ENCODE measurements at places on chromosomes 6 and 20.

- DNase-seq = no peak
Measured at GRCh38 chr20:44728801-44729443, 13.8 kb downstream of the CCN5 start.

GRCh38 chr6:78132671-78133410 is 480.0 kb downstream of the MEI4 start:
- DNase-seq = no peak

GRCh38 chr6:27128311-27129094 is 119.0 kb upstream of the PRSS16 start:
- no peak for DNase-seq

DNA sequence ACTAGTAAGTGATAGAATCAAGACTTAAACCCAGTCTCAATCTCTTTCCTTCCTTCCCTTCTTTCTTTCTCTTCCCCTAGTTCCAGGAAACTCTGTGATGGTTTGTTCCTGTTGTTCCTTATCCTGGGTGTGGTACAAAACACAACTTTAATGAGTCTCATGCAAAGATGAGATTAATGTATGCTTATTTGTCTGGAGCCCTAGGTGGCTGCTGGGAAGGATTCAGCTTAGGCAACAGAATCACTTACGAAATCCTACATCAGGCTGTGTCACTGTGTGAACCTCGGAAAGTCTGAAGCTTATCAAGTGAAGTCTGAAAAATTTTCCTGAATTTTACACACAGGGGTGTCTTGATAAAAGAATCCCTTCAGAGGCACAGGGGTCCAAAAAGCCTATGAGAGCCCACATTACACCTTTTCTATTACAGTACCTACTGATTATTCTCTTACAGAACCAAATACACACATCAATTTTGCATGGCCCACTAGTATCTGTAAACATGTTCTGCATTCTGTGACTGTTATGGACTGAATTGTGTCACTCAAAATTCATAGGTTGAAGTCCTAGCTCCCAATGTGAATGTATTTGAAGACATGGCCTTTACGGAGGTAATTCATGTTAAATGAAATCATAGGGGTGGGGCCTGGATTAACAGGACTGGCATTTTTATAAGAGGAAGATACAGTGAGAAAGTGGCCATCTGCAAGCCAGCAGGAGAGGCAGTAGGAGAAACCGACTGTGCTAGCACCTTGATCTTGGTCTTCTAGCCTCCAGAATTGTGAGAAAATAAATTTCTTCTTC is 144.7 kb downstream of the MYB start:
- no peak for DNase-seq

- no peak for DNase-seq
Measured at GRCh38 chr6:34159844-34160243, 14.0 kb upstream of the GRM4 start.

DNA sequence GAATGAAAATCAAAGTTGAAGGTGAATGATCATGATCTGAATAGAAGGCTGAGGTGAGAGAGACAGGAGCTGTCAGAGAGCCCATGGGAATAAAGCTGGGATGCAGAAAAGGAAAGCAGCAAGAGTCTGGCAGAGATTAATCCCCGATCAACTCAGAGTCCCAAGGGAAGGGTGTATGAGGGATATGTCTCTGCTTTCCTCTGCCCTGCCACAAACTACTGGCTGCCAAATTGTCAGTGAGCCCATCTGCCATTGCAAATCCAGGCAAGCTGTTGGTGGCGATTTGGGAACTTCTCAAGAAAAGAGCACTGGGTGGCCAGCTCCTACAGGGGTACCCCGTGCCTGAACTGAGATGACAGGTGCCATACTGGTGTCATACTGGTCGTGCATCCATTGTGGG is 705.5 kb upstream of the MAN1A1 start:
- no peak for DNase-seq

DNA sequence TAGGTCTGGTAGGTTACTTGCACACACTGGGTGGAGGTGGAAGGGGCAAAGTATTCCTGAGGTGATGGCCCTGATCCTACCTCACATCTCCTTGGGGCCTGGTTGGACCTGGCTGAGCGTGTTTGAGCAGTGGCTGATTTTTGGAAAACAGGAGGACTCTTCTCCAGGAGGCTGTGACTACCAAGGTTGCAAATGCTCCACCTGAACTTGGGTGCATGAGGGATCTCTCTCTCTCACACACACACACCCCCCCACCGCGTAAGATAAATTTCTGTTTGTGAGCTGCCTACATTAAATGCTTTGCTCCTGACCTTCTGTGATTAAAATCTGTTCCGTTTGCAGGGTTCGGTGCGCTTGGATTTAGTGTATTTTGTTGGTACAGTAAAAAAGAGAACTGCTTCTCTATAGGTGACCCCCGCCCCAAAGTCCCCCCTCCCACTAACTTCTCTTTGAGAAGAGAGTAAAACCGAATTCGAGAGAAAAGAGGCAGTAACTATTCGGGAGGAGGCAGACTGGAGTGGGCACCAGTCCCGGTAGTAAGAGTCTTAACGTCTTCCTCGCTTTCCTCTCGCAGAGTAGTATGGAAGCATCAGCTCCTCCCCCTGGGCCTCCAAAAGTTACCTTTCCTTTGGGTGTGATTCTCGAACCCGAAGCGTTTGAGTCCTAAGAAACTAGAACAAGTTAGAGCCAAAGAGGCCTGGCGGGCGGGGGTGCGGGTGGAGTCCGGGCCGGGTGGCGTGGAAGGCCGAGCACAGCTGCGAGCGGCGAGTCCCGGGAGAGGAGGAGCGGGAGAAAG is 585 bp upstream of the DSE start:
- no peak for DNase-seq

DNA sequence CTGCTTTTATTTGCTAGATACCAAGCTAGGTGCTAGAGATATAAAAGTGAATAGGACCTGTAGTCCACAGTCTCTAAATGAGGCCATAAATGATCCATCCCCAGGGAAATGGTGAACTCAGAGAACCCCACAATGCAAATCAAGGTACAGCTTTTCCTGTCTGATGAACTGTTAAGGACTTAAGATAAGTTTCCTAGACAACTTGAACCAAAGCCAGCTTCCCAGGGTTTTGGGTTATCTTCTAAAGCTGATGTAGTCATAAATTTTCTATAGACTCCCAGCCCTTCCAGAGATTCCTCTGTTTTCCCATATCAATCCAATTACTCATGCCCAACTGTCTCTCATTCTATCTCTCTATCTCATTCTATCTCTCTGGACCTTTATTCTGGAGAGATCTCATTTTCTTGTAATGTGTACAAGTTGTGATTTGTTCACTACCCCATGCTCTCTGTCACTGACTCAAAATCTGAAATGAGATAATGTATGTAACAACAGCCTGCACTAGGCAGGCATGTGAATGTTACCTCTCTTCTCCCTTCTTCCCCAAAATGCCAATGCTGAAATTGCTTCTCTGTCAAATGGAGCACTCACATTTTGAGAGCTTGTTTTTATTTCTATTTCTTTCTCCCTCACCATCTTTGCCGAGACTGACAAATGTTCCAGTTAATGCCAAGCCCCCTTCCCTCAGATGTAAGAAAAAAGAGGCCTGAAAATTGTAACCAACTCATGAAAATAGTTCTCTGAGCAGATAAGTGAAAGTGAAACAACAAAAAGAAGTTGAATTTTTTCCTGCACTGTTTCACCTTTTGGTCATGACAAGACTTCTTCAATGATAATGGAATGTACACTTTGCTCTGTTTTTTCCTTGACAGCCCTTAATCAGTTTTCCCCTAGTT is 279.9 kb downstream of the SLC35F1 start:
- DNase-seq = peak; percentile 2

DNA sequence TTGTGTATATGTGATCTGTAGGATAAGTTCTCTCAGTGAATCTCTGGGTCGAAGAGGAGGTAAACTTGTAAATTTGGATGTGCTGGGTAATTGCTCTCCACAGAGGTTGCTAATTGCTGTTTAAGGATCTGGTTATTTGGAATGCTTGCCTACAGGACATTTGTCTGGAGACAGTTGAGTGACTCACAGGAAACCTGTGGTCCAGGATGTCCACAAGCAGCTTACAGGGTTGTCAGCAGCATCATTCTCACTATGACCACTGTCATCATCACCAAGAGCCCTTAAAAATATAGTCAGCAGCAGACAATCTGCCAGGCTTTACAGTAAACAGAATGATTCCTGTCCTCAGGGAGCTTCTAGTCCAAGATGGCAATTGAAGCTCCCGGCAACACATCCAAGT is 31.2 kb upstream of the KCNK5 start:
- no peak for DNase-seq

- no peak for DNase-seq
Measured at GRCh38 chr6:1586861-1587450, 22.8 kb upstream of the FOXC1 start.

- no peak for DNase-seq
Measured at GRCh38 chr6:108145639-108146038, 20.2 kb upstream of the NR2E1 start.

GRCh38 chr20:63742381-63743024 is 2.9 kb downstream of the SLC2A4RG start:
- no peak for DNase-seq

- DNase-seq = no peak
Measured at GRCh38 chr6:90811596-90812226, 224.8 kb upstream of the MAP3K7 start.

All from activated CD4-positive, alpha-beta T cell treated with anti-CD3 and anti-CD28 coated beads, Interleukin-10, Interleukin-2, amounts not matched to agents 100 ng/mL and 50 ng/mL, durations not matched to agents 16 hours and 8 hours (primary cell).